HTR-8/SVneo (cell line): ENCODE measurements at places on chromosomes 2 and 18.

- no peak for DNase-seq
Observed at GRCh38 chr2:98465456-98466226, 21.0 kb downstream of the INPP4A start.

DNA sequence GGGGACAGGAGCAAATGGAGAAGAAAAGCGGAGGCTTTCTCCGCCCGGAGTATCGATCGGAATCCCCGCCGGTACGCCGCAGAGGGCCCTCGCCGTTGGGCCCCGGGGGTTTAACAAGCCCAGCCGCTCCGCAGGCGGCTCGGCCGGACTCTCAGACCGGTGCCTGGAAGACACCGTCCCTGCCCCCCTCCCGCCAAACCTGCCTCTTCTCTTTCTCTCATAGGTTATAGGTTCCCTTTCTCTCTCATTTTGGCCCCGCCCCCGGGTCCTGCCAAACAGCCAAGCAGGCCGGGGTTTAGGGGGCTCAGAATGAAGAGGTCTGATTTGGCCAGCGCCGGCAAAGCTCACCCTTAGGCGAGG is 4.4 kb downstream of the ONECUT2 start:
- no peak for DNase-seq

DNA sequence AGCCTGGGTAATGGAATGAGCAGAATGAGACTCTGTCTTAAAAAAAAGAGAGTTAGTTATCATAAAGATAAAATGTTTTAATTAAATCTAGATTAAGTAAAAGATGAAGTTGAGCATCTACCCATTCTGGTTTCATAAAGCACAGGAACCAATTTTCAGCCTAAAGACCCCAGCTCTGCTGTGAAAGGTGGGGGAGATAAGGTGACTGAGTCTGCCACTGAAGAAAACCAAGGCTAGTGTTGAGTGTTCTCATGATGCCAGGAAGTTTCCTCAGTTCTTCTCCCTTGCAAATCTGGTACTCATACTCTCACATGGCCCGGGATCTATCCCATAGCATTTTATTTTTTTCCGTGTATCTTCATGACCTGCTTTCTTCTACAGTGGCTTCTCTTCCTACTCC is 10.4 kb upstream of the CXCR4 start:
- no peak for DNase-seq

GRCh38 chr2:191012845-191013681 is 908 bp downstream of the STAT1 start:
- no peak for DNase-seq

- DNase-seq, result no peak
Observed at GRCh38 chr2:191322828-191323506, 77.8 kb downstream of the MYO1B start.

GRCh38 chr2:229861431-229861830 is 60.4 kb downstream of the TRIP12 start:
- DNase-seq, result no peak

GRCh38 chr2:12310399-12310798 is 406.3 kb upstream of the TRIB2 start:
- DNase-seq, result no peak

GRCh38 chr18:7604361-7604760 is 37.2 kb downstream of the PTPRM start:
- DNase-seq, result no peak
